H1 (cell line): ENCODE measurements at places on chromosomes 1 and 21. TPM values are rescaled to one million over a fixed set of nuclear protein-coding genes. Genes with fewer than 3 reads are reported as not detected.

The CRYBG2 gene
- total RNA-seq, result 17.0 and 22.2 TPM in 2 replicates

The HSPB7 gene
- not detected in 2 replicates for total RNA-seq

The CSF1 gene
- 2.0 and 3.3 TPM in 2 replicates for total RNA-seq

The MARK1 gene
- total RNA-seq, result 20.5 and 21.2 TPM in 2 replicates

The LCE2C gene
- not detected in 2 replicates for total RNA-seq

The PIGV gene
- 8.5 and 9.3 TPM in 2 replicates for total RNA-seq

The DMBX1 gene
- total RNA-seq, result 0.30 TPM in 1 of 2 replicates, not detected in the other

The CYP4B1 gene
- not detected in 2 replicates for total RNA-seq

The MRPL24 gene
- total RNA-seq, result 34.4 and 35.2 TPM in 2 replicates

The OSBPL9 gene
- total RNA-seq, result 62.3 and 71.6 TPM in 2 replicates

The RIPPLY3 gene
- total RNA-seq, result 2.0 and 2.6 TPM in 2 replicates

The FCRL2 gene
- total RNA-seq, result not detected in 2 replicates

The PODN gene
- 0.11 and 0.17 TPM in 2 replicates for total RNA-seq

The NCMAP gene
- total RNA-seq, result 0.21 and 0.39 TPM in 2 replicates

The CD1E gene
- total RNA-seq, result not detected in 2 replicates

- DNase-seq, result no peak
These were observed 157.5 kb downstream of the BRINP2 start for GRCh38 chr1:177328251-177328650.

GRCh38 chr1:86714159-86714558 lies 9.8 kb downstream of the SH3GLB1 start:
- no peak for DNase-seq

GRCh38 chr1:185581961-185582725 lies 152.0 kb upstream of the HMCN1 start:
- no peak for DNase-seq

GRCh38 chr1:61084491-61085031 lies 2.2 kb downstream of the NFIA start:
- no peak for DNase-seq

DNA sequence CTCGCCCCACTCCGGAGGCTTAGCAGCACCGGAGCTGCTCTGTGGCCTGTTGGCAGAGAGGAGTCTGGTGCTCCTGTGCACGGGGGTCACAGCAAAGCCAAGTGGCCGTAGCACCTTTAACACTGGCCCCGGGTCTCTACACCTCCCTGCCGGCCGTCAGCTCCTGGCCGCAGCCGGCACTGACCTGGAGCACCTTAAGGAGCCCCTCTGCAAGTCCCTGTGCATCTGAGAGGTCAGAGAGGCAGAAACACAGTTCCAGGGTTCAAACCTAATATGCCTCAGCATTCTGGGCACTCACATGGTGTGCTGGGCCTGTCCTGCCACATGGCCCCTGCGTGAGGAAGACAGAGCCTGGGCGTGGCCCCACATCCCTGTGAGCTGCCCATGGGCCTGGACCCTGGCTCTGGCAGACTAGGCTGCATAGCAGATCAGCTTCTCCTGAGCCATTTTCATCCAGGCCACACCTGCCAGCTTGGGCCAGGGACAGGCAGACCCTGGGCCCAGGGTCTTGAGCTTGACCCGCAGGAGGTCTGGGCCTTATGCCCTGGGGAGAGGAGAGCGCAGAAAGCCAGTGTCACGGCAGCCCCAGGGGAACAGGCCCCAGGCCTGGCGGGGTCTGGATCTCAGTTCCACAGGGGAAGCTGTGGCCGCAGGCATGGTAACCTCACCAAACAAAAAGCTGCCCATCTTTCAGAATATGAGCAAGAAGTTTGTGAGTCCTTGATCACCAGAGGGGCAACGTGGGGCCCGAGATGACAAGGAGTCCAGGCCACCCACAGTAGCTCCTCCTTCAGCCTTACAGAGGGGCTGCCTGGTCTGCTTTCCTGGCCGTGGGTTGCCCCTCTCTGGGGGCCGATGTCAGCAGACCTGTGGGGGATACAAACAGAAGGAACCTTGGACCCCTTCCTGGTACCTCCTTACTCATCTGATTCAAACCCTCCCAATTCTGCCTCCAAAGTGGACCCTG lies 146.0 kb upstream of the COL6A1 start:
- no peak for DNase-seq

GRCh38 chr1:111702504-111703050 lies 36.6 kb downstream of the INKA2 start:
- DNase-seq, result no peak

DNA sequence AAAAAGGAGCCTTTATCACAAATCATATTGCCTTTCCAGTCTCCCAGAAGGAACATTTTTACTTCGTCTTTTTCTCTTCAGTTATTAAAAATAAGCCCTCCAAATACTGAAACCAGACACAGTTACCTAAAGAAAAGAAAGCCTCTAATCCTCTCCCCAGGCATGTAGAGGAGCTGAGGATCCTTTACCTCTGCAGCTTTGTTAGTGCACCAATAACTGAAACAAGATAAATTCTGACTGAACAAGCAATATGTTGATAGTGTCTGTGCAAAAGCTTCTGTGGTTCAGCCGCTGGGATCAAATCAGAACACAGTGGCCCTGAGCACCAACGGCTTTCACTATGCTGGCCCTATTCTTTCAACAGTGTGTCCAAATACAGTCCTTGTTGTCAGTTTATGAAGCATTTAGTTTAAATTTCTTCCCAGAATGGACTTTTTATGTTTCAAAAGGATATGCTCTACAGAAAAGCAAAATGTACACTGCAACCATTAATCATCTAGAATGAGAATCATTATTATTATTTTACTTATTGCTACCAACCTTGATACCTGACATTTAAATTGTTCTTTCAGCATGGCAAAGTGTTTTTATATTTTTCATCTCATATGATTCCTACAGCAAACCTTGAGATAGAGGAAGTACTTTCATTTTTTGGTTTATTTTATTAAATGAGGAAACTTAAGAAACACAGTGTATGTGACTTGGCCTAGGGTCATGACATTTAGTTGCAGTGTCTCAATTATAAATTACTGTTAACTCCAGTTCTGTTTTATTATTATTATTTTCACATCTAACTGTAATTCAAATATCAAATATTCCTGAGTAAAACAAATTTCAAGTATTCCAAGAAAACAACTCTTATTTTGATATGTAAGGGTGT lies 217.9 kb downstream of the NEGR1 start:
- DNase-seq, result no peak

- DNase-seq, result no peak
These were observed 14.2 kb upstream of the KCNE1 start for GRCh38 chr21:34526241-34526617.

- no peak for DNase-seq
These were observed 8.3 kb upstream of the PADI1 start for GRCh38 chr1:17196496-17197185.

DNA sequence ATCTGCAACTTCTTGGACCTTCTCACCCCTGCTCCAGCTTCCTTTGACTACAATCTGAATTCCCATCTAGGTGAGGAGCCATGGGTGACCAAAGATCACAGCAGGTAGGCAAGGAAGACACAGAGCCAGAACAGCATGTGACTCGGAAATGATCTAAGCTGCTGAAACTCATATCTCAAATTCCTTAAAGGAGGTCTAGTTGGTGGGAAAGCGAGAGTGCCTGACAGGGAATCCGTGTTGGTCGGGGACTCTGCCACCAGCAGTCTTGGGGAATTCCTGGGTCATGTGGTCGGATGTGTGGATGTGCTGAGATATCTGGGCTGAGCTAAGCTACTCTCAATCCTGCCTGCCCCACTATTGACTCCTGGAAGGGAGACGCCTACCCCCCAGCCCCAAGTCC lies 3.2 kb upstream of the NUAK2 start:
- no peak for DNase-seq

DNA sequence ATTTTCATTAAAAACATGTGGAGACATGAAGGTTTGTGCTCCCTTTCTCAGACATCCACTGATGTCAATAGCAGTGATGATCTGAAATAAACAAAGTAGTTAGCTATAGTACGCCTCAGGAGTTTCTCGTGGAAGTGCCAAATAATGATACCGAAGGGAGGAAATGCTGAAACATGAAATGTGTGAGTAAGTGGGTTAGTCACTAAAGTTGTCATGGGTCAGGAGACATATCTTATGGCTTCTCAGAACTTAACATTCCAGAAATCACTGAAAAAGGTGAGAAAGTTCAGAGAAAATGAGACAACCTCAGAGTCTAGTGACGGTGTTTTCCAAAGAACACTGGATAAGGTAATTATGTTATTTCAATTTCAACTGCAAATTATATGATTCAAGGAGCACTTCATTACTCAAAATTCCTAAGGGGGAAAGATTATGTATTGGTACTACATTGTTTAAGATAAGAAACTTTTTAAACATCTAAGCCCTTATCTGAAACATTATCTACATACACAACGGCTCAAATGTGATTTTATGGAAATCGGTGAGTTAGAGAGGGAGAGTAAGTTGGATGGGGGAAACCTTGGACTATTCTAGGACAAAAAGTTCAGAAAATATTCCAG lies 20.6 kb downstream of the NIBAN1 start:
- DNase-seq, result no peak

DNA sequence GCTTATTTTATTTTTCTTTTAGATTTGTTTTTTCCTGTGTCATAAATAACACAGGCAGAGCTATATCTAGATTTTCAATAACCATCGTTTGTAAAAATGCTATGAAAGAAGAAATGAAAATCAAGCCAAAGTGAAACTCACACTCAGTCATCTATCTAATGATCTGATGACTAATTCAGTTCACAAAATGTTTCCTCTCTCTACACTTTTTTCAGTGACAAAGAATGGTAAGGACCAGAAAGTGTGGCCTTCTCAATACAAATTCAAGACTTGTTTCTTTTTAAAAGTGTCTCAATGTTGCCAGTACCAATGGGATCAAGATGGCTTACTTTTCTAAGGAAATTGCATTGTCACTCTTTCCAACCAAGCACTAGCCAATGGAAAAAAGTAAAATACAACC lies 282.8 kb upstream of the PKN2 start:
- no peak for DNase-seq

GRCh38 chr1:216945538-216946080 lies 222.4 kb upstream of the ESRRG start:
- DNase-seq, result no peak

DNA sequence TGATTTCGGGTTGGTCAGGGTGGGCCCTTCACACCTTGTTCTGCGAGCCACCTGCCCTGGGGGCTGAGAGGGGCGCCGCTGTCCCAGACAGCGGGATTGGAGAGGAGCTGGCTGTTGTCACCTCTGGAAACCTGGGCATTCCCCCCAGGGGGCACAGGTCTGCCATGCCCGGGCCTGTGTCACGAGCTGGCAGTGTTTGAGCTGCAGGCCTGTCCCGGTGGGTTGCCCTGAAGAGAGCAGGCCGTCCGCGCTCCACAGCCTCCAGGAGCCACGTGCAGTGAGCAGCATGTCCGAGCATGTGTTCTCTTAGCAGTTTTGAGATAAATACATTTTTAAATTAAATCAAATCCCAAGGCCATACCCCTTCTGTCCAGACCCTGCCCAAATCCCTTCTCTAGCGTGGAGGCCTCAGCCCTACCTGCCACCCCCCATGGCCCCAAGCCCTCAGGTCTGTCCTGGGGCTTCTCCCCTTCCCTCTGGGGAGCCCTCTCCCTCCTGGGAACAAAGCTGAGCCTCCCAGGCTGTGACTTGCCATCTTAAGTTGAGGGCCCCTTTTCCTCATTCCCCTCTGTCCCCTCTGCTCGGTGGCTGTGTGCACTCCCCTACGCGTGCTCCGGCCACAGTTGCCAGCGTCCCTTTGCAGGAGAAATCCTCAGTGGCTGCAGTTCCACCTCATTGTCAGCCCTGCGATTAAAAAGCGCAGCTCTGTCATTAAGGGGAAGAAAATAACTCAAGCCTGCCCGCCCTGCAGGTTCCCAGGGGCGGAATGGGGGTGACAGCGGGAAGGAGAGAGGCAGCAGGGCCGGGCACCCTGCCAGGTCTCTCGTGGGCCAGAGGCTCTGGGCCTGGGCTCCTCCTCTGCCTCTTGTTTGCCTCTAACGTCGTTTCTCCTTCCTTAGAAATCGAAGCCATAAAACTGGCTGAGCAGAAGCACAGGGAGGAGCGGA lies 26.6 kb downstream of the SLX9 start:
- DNase-seq, result no peak
